Hematopoietic multipotent progenitor cell treated with erythropoietin and hydrocortisone succinate and interleukin-3 and kit ligand, for 15 days (in vitro differentiated cells): ENCODE measurements at places on chromosomes 7 and 10.

DNA sequence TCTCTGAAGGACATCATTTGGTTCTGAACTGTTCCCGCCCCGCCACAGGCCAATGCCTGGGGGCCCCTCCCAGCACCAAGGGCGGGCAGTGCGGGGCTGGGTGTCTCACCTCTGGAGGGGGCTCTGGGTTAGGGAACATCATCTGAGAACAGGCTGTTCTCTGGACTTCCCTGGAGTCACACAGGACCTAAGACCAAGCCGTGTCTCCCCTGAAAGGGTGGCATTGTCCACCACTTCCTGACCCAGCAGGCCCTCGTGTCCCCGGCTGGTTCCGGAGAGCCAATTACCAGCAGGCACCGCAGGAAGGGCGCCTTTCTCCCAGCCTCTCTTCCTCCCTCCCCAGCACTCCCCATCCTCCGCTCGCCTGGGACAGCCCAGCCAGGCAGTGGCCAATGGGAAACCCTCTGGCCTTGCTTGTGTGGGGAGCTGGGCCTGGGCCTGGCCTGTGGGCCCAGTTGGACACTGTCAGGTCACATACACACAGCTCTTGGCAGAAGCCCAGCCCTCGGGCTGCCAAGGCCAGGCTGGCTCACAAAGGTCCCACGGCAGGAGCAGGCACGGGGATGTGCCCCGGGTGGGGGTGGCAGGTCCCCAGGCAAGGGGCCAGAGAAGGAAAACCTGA is 119.5 kb downstream of the SPDYE5 start:
- no peak for DNase-seq

DNA sequence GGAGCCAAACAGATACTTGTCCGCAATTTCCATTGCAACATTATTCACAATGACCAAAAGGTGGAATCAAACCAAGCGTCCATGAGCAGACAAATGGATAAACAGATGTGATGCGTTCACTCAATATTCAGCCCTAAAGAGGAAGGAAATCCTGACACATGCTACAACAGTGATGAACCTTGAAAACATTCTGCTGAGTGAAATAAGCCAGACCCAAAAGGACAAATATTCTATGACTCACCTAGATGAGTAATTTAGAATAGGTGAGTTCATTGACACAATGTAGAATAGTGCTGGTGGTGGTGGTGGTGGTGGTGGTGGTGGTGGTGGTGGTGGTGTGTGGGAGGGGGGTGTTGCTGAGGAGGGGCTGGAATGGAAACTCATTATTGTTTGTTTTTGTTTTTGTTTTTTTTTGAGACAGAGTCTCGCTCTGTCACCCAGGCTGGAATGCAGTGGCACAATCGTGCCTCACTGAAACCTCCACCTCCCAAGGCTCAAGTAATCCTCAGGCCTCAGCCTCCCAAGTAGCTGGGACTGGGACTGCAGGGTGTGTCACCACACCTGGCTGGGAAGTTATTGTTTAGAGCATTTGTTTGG is 28.6 kb downstream of the SMKR1 start:
- DNase-seq: no peak

DNA sequence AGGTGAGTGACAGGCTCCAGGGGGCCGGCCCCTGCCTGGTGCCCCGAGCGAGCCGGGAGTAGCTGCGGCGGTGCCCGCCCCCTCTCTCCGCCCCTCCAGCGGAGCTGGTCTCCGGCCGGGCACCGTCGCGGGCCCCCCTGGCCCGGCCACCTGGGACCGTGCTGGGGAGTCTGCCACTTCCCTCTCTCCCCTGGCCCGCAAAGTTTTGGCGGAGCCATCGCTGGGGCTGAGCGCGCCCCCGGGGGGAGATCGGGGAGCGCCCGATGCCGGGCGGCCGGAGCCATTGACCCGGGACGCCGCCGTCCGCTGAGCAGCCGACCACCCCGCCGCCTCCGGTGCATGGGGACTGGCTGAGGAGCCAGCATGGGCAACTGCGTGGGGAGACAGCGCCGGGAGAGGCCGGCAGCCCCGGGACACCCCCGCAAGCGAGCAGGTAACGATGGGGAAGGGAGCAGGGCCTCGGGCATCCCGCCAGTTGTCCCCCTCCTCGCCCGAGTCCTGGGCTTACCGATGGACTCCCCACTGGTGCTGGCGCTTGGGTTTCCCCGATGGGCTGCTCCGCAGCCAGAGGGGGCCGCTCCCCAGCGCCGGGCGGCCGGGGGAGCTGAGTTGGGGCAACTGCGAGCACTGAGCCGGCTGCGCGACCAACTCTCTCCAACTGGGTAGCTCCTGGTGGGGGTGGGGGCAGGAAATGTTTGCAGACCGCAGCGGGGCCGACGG is at the start of gene UBTD1:
TSS of gene UBTD1 (plus strand) at position 84 of the 720 bp plus-strand sequence. CDS start at position 364, 280 bp downstream.
- no peak for DNase-seq

- DNase-seq: no peak
Measured at GRCh38 chr7:106765727-106766355, 99.2 kb upstream of the PIK3CG start.

DNA sequence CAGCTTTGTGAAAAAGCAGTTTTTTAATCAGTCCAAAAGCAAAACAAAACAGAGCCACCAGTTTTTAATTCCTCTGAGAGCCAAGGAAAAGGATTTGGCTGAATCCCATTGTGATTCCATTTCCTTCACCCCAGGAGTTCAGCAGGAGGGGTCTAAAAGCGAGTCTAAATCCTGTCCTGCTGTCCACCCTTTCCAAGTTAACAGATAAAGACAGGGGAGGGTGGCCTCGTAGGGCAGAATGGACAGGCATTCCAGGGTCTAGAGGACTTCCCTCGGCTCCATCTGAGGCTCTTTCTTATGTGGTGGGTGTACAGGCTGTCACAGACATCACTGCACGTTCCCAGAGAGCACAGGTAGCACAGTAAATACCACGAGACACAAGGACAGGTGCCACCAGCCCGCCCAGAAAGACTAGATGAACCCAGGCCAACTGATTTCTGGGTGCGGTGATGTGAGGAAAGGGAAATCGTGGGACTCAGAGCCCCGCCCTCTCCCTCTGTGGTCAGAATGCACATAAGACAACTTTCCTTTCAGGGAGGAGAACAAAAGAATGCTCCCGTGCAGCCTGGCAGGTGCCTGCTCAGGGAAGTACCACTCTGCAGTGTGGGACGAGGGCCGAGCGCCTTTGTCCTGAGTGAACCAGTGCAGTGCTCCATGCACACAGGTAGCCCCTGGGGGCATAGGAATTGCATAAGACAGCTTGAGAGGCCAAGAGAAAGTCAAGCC is 119.7 kb downstream of the ABLIM1 start:
- DNase-seq: no peak
